ENCODE measurements at places on chromosomes 1 and 21.
A peak's percentile ranks its signal among the peaks of the same experiment; 100 is the strongest.

- no peak for DNase-seq
Observed at GRCh38 chr1:225847610-225848009, 34.6 kb downstream of the TMEM63A start.

GRCh38 chr1:16153999-16154673, 1.7 kb downstream of the EPHA2 start:
- peak; percentile 25 for DNase-seq

- no peak for DNase-seq
Observed at GRCh38 chr1:201861448-201861847, 27.2 kb upstream of the SHISA4 start.

GRCh38 chr1:8082945-8083344, 56.8 kb upstream of the ERRFI1 start:
- DNase-seq = no peak

GRCh38 chr1:1330366-1331067, 563 bp upstream of the TAS1R3 start:
- DNase-seq = no peak

GRCh38 chr1:54715493-54716298, at the start of gene TTC4:
TTC4 (plus strand) TSS chr1:54715861; CDS start chr1:54715909, 48 bp downstream.
- DNase-seq = peak; percentile 89

DNA sequence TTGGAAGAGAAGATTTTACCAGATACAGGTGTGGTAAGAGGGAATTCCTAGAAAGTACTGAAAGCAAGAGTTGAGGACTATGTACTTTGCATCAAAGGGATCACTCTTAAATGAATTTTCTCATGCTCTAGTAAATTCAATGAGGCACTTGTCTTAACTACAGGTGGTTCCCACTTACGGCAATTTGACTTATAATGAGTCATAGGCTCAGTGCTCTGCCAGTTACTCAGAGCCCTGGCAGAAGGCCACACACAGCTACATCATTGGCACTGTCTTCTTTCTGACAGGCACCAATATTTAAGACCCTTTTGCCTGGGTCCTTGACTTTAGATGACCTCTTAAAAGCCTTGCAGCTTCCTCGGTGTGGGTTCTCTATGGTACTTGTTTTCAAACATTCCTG, 15.9 kb upstream of the ADAMTS5 start:
- no peak for DNase-seq

DNA sequence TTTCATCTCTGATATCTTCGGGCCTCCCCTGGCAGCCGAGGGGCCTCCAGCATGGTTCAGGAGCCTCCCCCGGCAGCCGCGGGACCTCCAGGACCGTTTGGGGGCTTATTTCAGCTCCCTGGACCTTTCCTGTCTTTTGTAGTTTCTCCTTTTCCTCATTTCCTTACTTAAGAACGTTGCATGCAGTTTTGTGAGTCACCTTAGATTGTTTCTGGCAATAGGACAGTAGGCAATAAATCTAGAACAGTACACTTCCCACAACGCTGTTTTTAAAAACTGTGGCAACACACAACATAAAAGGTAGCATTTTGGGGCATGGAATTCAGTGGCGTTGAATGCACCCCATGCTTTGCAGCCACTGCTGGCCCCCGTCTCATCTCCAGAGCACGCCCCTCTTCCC, 24.4 kb downstream of the FAAP20 start:
- DNase-seq = no peak

- no peak for DNase-seq
Observed at GRCh38 chr1:32806910-32807523, 10.1 kb downstream of the YARS1 start.

GRCh38 chr1:18344755-18345154, 136.0 kb upstream of the KLHDC7A start:
- no peak for DNase-seq

Data from activated CD4-positive, alpha-beta T cell treated with anti-CD3 and anti-CD28 coated beads for 48 hours (primary cell).